ENCODE measurements at places on chromosomes 6 and 20. TPM values are rescaled to one million over a fixed set of nuclear protein-coding genes. Genes with fewer than 3 reads are reported as not detected.

GRCh38 chr6:73690056-73690455, 5.9 kb upstream of the CD109 start:
- peaks cover 7% of the 10 kb centered on the region for H3K4me1 ChIP-seq
- H3K4me3 ChIP-seq = no peak overlapping the region

GRCh38 chr6:31203345-31203979, 33.0 kb upstream of the POU5F1 start:
- peak overlapping the region; percentile 70 for H3K4me3 ChIP-seq
- no peaks in the 10 kb centered on the region for H3K27me3 ChIP-seq

DNA sequence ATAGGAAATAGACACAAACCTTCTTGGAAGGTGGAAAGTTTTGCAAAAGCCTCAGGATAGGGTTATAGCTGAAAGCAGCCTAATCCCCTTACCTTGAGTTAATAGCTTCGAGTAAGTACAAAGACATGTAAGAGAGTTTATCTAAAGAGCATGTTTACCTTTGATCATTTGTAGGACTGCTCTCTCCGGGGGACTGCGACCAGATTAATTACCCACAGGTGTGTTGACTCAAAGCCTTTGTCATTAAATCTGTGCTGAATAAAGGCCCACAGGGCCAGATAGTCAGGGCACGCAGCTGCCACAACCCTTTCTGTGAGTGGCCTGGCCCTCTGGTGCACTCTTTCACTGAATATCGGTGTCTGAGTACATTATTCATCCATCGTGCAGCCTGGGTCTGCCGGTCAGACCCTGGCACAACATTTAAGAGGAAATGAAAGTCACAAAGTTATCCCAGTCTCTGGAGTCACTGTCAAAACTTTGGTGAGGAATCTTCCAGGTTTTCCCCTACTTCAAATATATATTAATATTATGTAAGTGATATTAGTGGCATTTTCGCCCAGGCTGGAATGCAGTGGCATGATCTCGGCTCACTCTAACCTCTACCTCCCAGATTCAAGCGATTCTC, 5.4 kb upstream of the MICA start:
- H3K4me1 ChIP-seq = peaks cover 25% of the 10 kb centered on the region
- no peak for DNase-seq
- H3K4me3 ChIP-seq = no peak overlapping the region
- no peaks in the 10 kb centered on the region for H3K27me3 ChIP-seq
- H3K36me3 ChIP-seq = no peaks in the 10 kb centered on the region

DNA sequence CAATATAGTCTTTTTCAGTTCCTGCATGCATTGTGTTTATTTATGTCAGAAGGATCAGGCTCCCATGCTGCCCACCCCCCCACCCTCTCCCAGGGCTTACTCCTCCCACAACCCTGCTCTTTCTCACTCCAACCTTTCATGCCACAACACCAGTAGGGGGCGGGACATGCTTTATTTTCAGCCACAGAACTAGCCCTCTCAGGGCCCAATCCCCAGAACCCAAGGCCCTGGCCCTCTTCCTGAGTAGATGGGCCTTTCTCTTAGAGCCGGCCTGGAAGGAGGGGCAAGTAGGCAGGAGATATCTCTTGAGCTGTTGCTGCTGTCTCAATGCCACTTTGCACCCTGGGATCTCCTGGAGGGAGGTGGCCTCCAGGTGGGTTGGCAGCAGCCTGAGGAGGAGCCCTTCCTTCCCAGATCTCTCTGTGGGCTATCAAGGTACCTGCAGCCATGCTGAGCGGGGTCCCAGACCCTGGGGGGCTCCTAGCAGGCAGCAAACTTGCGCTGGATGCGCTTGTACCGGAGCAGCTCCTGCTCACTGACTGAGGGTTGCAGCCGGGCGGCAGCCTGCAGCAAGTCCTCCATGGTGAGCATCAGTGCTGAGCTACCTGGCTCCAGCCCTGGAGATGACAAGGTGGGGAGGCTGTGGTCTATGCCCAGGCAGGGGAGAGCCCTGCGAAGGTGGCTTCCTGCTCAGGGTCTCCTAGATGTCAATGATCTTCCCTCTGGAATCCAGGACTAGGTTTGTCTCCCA, 3.5 kb downstream of the GNMT start:
- H3K36me3 ChIP-seq = peaks cover 31% of the 10 kb centered on the region
- no peak overlapping the region for H3K27ac ChIP-seq
- H3K4me1 ChIP-seq = peaks cover 17% of the 10 kb centered on the region
- no peak overlapping the region for H3K4me3 ChIP-seq
- DNase-seq = no peak
- H3K27me3 ChIP-seq = no peaks in the 10 kb centered on the region

GRCh38 chr6:10586302-10586701, 65.2 kb downstream of the GCNT2 start:
- H3K36me3 ChIP-seq = no peaks in the 10 kb centered on the region
- DNase-seq = no peak
- no peak overlapping the region for H3K4me3 ChIP-seq

- DNase-seq = no peak
- H3K27me3 ChIP-seq = no peaks in the 10 kb centered on the region
- no peaks in the 10 kb centered on the region for H3K36me3 ChIP-seq
Measured at GRCh38 chr20:21436205-21436604, 38.9 kb upstream of the NKX2-4 start.

VNN1 gene
- total RNA-seq = 3.8 TPM
